Hypothalamus (tissue), 51 donors: ENCODE measurements at places on chromosomes 7 and 10.
A peak's percentile ranks its signal among the peaks of the same experiment; 100 is the strongest.

GRCh38 chr7:25821225-25821624 is 330.8 kb upstream of the NFE2L3 start:
- DNase-seq = no peak

DNA sequence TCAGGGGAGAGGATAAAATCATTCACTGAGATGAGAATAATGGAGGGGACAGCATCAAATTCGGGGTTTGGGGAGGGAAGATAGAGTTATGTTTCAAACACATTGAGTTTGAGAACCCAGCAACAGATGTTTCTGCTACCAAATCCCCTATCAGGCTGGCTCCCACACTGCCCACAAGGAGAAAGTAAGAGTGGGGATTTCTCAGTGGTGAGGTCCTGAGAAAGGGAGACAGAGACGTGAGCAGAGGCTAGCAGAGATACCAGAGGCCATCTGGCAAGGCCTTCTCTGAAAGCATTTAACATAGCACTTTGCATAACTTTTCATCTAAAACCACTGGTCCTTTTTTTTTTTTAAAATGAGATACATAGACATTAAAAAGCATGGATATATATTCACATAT is 7.8 kb upstream of the SLF2 start:
- DNase-seq = no peak

GRCh38 chr10:94223702-94224370 is 138.9 kb downstream of the NOC3L start:
- DNase-seq = no peak

DNA sequence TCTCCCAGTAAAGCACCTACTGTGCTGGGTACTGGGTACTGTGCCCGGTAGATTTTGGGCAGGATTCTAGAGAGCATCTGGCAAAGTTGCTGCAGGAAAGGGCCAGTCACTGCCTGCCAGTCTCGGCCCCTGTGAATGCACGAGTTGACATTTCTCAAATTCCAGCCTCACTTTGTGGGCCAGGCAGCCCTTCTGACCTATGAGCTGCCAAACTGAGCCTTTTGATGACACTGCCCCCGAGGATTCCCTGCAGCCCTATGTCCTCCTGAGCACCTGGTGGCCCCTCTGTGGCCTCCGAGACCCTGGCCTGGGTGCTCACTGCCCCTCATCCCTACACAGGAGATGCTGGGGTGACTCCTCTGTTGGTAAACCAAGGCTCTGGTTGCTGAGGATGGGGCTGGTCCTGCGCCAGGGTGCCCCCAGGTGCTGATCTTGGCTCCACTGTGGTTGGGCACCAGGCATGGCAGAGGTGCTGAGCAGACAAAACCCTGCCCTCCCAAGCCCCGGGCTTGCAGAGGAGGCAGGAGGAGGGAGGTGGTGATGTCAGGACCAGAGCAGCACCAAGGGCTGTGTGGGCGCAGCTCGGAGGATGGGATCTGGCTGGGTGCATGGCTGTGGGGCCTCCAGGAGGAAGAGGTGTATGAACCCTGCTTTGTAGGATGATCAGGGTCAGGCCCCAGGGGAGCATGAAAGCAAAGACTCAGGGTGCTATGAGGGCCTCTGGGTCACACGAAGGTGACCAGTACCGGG is 16.2 kb downstream of the LHPP start:
- DNase-seq = no peak

GRCh38 chr10:72016608-72017300 is 52.6 kb downstream of the CHST3 start:
- DNase-seq = no peak

GRCh38 chr10:36269222-36269621 is 627.1 kb upstream of the FZD8 start:
- no peak for DNase-seq

GRCh38 chr10:48511875-48512231 is 93.0 kb downstream of the ARHGAP22 start:
- no peak for DNase-seq

- DNase-seq = no peak
These were observed 149.4 kb upstream of the ZMIZ1 start for GRCh38 chr10:78919181-78919966.

DNA sequence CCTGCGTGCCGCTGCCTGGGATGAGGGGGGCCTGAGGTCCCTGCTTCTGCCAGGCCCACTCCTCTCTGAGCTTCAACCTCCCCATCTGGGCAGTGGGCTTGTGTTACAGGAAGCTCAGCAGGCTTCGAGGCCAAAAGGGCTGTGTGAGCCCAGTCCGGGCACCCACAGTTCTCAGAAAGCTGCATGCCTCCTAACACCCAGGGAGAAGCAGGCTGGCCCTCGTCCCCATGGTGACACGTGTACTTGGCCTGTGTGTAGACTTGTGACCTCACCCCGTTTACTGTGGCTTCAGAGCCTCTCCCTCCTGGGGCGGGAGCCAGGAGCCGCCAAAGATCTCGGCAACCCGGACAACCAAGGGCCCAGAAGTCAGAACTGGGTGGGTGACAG is 2.2 kb upstream of the GRIFIN start:
- DNase-seq = peak; percentile 30

DNA sequence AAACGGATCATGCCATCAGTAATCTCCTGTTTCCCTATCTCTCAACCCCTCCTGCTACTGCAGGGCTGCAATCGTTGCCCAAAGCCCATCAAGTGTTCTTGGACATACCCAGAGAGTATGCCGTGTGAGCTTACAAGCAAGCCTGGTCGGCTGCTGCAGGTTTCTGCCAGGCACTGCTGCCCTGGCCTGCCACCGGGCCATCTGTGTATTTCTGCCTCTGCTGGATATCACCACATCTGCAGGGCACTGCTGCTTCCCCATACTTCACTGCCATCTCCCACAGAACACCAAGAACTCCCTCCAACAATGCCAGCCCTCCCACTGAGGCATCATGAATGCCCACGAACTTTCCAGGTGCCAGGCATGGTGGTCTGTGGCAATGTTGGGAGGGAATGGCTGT is 138.2 kb upstream of the SORCS3 start:
- no peak for DNase-seq

GRCh38 chr7:83782628-83783027 is 133.7 kb upstream of the SEMA3E start:
- DNase-seq = no peak

DNA sequence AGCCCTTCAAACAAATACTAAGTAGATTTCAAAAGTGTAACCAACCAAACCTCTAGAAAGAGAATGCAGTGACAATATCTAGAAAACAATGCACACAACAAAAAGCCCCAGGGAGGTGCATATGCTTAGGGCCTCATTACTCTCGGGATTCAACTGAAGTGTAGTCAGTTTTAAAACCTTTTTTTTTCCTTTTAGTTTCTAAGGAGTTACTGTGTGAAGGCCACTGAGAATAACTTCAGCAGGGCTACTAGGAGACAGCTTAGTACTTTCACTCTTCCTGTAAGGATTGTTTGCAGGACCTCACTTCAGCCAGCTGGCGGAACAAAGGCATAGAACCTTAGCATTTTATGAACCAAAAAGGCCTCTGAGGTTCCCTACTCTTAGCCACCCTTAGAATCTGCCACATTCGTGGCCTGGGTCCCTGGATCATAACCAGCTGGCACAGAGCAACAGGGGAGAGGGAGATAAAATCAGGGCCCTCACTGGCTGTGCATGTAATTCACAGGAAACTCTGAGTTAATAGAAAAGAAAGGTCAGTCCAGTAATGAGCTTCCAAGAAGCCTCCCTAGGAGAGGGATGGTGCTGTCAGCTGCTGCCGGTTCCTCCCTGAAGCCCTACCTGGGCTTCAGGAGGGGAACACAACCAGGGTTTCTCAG is 3.6 kb downstream of the VOPP1 start:
- DNase-seq = no peak

DNA sequence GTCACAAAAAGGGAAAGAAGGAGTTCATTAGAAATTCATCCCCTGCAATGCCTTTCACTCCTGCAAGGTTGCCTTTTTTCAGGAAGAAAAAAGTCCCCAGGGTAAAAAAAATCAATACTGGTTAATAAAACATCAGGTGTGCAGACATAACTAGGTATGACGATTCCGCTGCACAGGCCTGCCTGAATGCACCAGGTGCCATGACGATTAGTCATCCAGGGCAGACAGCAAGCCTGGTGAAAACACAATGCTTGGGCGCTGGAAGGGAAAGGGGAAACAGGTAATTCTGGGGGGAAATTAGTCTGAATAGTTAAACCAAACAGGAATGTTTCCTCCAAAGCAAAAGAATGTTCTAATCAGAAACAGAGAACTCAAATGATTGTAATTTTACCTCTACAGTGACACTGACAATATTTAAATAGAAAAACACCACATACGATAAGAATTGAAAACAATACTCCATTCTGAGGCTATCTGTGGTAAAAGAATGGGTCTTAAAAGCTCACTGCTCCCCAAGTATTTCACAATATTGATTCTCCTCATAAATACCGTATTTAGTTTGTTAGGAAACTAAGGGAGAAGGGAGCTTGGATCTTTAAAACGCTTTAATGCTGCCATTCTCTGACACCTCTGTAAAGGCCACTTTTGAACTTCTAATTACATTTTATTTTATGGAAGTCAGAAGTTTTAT is 45.2 kb downstream of the VPS41 start:
- DNase-seq = no peak

GRCh38 chr10:95474228-95475002 is 86.8 kb downstream of the SORBS1 start:
- DNase-seq = no peak

DNA sequence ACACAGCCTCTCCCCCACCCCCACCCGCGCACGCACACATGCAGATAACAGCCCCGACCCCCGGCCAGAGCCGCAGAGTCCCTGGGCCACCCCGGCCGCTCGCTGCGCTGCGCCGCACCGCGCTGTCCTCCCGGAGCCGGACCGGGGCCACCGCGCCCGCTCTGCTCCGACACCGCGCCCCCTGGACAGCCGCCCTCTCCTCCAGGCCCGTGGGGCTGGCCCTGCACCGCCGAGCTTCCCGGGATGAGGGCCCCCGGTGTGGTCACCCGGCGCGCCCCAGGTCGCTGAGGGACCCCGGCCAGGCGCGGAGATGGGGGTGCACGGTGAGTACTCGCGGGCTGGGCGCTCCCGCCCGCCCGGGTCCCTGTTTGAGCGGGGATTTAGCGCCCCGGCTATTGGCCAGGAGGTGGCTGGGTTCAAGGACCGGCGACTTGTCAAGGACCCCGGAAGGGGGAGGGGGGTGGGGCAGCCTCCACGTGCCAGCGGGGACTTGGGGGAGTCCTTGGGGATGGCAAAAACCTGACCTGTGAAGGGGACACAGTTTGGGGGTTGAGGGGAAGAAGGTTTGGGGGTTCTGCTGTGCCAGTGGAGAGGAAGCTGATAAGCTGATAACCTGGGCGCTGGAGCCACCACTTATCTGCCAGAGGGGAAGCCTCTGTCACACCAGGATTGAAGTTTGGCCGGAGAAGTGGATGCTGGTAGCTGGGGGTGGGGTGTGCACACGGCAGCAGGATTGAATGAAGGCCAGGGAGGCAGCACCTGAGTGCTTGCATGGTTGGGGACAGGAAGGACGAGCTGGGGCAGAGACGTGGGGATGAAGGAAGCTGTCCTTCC is 620 bp downstream of the EPO start:
- no peak for DNase-seq
